ENCODE measurements at places on chromosomes 5 and 9. TPM values are rescaled to one million over a fixed set of nuclear protein-coding genes. Genes with fewer than 3 reads are reported as not detected.

- peak; percentile 36 for DNase-seq
- H3K4me3 ChIP-seq: no peak overlapping the region
- no peaks in the 10 kb centered on the region for H3K27me3 ChIP-seq
- H3K27ac ChIP-seq: no peak overlapping the region
- H3K36me3 ChIP-seq: peaks cover 5% of the 10 kb centered on the region
Measured at GRCh38 chr9:136081113-136081825, 13.8 kb downstream of the NACC2 start.

GRCh38 chr9:92234514-92234913, 59.0 kb downstream of the IARS1 start:
- DNase-seq: no peak
- no peaks in the 10 kb centered on the region for H3K4me1 ChIP-seq
- no peak overlapping the region for H3K27ac ChIP-seq
- H3K36me3 ChIP-seq: peaks cover 27% of the 10 kb centered on the region

DNA sequence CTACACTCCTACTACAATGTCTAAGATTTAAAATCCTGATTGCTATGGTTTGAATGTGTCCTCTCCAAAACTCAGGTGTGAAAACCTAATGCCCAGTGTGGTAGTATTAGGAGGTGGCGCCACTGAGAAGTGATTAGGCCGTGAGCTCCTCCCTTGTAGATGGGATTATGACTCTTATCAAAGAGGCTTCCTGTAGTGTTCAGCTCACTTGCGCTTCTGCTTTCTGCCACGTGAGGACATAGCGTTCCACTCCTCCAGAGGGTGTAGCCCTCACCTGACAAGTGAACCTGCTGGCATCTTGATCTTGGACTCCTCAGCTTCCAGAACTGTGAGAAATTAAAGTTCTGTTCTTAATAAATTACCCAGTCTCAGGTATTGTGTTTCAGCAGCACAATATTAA, 33.0 kb upstream of the WHRN start:
- DNase-seq: no peak
- no peak overlapping the region for H3K27ac ChIP-seq
- peaks cover 13% of the 10 kb centered on the region for H3K27me3 ChIP-seq
- no peaks in the 10 kb centered on the region for H3K4me1 ChIP-seq

GRCh38 chr9:12997009-12997408, 222.2 kb downstream of the LURAP1L start:
- DNase-seq: no peak
- no peak overlapping the region for H3K27ac ChIP-seq
- peaks cover 3% of the 10 kb centered on the region for H3K27me3 ChIP-seq
- H3K36me3 ChIP-seq: no peaks in the 10 kb centered on the region
- no peak overlapping the region for H3K4me3 ChIP-seq

ANKRD34B gene
- not detected for total RNA-seq

CXCL14 gene
- under 0.01 TPM for total RNA-seq

TAS2R1 gene
- not detected for total RNA-seq

Measured in IMR-90 (cell line).